ENCODE measurements at places on chromosomes 13 and 19.

- DNase-seq = no peak
These were observed 23.4 kb downstream of the GP6 start for GRCh38 chr19:55014714-55015113.

GRCh38 chr13:43963726-43964125 lies 84.0 kb downstream of the LACC1 start:
- no peak for DNase-seq

DNA sequence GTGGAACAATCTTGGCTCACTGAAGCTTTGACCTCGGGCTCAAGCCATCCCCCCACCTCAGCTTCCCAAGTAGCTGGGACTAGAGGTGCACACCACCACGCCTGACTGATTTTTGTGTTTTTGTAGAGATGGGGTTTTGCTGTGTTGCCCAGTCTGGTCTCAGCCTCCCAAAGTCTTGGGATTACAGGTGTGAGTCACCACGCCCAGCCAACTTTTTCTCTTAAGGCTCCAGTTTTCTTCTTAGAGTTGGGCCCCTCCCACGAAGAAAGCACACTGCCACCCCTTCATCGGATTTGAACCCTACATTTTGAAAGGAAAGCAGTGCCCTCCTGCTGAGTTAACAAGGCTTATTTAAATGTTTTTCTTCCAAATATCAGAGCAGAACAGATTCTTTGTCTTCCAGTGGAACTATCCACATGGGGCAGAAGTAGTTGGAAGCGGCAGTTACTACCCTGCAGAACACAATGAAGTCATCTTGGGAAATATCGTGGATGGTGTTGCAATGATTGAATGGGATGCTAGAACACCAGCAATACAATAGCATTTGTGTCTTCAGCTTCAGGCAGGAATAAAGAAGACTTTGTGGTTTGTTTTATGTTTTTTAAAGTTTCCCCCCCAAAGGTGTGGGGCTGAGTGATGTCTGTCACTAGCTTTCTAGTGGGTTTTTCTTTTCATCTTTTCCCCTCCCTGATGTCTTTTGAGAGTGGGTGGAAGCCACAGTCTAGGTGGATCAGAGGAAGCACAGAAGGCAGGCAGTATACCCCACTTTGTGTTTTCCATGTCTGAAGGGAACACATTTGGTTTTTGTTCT lies 8.9 kb downstream of the ACTN4 start:
- no peak for DNase-seq

- no peak for DNase-seq
These were observed 30.3 kb downstream of the ZNF823 start for GRCh38 chr19:11708457-11708856.

DNA sequence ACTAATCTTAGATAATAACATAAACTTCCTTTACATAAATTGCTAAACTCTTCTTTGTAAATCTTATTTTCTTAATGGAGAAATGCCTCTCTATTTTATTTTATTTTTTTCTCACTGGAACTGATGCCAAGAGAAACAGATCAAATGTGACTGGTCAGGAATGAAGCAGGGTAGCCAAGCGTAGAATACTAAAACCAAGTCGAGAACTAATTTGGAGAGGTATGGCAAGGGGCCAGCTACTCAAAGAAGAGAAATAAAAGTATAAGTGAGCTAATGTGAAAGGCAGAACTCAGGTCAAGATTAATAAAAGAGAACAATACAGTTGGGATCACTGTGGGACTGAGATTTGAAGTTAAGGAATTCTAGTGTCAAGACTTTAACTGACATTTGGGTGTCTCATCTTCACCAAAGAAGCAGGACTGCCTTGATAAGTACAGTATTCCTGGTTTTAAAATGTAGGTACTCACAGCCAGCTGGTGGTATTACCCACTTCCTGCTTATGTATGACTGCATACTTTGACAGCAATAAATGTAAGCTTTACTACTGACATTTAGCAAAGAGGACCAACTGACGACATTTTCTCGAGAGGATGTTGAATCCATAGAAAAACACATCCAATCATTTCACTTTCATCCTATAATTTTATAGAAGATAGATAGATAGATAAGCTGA lies 1192.2 kb downstream of the EFNB2 start:
- no peak for DNase-seq

- DNase-seq = peak; percentile 48
These were observed 31.6 kb upstream of the TFDP1 start for GRCh38 chr13:113552786-113553434.

DNA sequence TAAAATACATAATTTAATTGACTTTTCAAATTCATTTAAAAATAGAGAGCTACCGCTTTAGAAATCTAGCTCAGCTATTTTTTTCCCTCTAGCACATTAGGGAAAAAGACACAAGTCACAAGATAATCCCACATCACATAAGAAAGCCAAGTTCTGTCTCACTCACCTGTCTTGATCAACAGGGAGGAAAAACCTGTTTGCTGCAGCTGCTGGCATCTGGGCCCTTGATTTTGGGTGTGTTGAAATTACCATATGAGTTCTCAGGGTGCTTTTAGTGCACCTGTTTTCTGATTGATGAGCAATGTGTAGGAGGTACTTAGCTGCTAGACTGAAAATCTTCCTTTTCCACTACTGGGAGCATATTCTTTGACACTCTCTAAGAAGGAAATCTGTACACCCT lies 53.8 kb downstream of the ZDHHC20 start:
- no peak for DNase-seq

- DNase-seq = no peak
These were observed 406.0 kb downstream of the RFC3 start for GRCh38 chr13:34223984-34224383.

DNA sequence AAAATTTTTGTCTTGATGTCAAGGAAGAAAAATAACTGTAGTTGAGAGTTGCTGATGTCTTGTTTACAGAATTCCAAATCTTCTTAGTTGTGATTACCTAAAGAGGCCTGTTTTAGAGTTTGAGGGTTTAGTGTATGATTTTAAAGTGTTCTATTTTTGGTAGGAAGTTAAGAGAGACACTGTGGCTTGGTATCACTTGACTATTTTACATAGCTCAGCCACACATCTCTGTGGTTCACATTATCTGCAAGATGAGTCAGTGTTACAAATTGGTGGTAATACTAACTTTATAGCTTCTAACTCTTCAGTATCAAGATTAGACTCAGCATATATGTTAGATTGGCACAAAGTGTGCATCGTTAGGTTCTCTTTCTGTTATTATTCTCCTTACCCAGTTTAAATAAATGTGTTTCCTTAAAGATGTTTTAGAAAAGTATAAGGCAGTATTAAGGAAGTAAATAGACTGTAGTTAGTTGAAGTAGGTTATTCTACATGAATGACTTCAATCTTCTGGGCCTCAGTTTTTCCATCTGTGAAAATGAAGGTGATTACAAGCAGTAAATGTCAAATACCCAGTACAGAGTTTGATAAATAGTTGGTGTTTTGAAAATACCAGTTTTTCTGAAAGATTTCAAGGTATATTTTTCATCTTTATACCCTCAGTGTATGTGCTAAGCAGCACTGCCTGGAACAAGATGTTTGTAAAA lies 33.4 kb downstream of the COG6 start:
- DNase-seq = no peak

DNA sequence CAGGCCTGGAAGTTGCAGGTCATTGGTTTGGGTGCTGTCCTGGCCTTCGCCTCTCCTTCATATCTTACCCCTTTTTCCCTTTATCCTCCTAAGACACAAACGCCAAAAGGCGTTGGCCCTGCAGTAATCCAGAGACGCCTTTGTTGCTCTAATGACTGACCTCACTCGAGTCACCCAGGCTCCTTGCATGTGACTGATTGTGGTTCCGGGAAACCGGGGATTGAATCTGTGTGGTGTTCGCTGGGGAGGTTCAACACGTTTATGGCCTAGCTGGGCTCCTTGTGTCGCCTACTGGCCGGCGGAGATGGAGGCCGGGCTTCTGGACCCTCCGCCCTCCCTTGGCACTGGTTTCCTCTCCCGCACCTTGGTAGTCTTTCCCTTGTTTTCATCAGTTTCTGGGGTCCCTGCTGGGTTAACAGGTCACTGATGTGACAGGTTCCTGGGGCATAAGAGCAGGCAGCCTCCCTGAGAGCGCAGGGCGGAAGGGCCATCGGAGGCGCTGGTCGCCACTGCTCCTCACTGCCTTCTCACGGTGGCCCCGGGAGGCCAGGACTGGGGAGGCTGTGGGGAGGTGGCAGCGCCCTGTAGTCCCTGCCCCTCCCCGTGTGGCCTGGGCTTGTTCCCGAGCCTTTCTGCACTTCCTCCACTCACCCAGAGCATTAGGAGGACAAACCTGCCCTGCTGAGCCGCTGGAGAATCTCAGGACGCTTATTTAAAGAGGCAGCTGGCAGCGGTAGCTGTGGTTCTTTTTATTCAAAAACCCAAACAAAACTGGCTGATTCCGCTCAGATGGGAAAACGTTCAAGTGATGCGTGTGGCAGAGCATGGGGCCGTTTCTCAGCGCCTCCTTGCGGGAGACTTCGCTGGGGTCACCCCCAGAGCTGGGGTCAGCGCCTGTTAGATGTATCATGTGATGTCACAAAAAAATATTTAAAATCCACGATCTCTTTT lies 18.1 kb upstream of the NDUFS7 start:
- no peak for DNase-seq

DNA sequence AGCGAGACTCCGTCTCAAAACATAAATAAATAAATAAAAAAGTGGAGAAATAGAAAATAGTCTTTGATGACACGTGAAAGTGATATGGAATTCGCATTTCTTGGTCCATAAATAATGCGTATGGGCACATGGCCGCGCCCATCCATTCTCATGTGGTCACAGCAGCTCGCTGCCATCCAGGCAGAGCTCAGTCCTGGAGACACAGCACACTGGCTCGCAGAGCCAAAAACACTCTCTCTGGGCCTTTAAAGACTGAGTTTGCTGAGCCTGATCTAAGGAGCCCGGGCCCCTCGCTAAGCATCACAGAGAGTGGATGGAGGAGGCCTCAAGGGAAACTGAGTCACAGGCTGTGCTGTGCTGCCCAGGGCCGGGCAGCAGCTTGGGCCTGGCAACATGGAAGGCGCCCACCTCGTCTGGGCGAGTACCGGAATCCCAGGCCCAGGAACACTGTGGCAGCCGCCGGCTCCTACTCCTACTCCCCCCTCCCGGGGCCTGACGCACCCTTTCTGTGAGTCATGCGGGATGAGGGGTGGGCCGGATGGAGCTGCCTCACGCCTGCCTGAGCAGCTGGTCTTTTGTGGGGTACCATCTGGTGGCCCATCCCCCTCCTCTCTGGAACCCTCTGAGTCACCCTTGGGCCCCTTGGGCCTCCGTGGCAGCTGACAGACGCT lies 28.9 kb upstream of the CACTIN start:
- DNase-seq = no peak

GRCh38 chr13:111216166-111216960 lies 101.3 kb downstream of the ARHGEF7 start:
- no peak for DNase-seq

DNA sequence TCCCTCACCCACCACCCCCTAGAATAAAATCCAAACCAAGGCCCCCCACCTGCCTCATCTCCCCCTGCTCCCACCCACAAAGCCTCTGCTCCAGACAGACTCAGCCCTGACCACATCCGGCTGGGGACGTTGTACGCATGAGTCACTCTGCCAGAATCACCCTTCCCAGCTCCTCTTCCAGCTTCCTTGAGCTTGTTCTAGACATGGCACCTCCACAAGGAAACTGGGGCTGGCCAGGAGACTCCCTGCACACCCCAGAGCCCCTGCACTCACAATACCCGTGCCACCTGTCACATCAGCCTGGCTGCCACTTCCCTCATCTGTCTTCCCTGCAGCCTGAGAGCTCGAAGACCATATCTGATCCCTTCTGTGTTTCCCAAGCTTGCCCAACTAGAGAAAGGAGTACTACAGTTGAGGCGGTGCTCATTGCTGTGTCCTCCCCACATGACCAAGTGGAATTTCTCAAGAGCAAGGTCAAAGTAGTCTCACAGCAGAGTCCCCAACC lies 9.7 kb downstream of the DEDD2 start:
- no peak for DNase-seq

- DNase-seq = no peak
These were observed 73.6 kb downstream of the COG3 start for GRCh38 chr13:45538382-45538781.

DNA sequence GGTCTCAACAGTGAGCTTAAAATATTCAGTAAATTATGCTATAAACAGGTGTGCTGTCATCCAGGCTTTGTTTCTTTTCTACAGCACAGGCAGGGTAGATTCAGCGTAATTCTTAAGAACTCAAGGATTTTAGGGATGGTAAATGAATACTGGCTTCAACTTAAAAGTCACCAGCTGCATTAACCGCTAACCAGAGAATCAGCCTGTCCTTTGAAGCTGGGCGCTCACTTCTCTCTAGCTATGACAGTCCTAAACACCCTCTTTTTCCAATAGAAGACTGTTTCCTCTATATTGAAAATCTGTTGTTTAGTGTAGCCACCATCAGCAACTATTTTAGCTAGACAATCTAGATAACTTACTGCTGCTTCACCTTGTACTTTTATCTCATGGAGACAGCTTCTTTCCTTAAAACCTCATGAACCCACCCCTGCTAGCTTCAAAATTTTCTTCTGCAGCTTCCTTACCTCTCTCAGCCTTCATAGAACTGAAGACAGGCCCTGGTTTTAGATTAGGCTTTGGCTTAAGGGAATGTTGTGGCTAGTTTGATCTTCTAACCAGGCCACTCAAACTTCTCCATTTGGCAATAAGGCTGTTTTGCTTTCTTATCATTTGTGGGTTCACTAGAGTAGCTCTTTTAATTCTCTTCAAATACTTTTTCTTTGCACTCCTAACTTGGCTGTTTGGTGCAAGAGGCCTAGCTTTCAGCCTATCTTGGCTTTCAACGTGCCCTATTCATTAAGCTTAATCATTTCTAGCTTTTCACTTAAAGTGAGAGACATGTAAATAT lies 89.5 kb downstream of the USP12 start:
- DNase-seq = no peak

GRCh38 chr19:8631425-8631819 lies 989 bp downstream of the NFILZ start:
- DNase-seq = no peak

DNA sequence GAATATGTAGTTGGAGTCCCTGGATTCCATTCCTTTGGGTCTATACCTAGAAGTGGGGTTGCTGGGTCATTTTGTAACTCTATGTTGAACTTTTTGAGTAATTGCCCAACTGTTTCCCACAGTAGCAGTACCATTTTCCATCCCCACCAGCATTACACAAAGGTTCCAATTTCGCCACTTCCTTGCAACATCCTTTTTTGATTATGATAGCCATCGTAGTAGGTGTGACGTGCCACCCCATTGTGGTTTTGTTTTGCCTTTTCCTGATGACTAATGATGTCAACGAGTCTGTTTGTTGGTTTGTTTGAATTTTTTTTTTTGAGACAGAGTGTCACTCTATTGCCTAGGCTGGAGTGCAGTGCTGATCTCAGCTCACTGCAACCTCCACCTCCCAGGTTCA lies 3.3 kb upstream of the PEX11G start:
- no peak for DNase-seq

DNA sequence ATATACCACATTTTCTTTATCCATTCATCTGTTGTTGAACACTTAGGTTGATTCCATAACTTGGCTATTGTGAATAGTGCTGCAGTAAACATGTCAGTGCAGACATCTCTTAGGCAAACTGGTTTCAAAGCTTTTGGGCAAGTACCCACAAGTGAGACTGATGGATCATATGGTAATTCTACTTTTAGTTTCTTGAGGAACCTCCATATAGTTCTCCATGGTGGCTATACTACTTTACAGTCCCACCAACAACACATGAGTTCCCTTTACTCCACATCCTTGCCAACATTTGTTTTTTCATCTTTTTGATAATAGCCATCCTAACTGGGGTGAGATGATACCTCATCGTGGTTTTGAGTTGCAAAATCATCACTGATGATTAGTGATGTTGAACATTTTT lies 8.5 kb downstream of the CYSLTR2 start:
- DNase-seq = no peak
